Cardiac septum (tissue), 1 donor: ENCODE measurements at places on chromosomes 6 and 20.

- DNase-seq = no peak
Observed at GRCh38 chr6:137697267-137697938, 169.7 kb upstream of the TNFAIP3 start.

GRCh38 chr6:30942338-30943060 lies 1.7 kb downstream of the MUCL3 start:
- DNase-seq = no peak

DNA sequence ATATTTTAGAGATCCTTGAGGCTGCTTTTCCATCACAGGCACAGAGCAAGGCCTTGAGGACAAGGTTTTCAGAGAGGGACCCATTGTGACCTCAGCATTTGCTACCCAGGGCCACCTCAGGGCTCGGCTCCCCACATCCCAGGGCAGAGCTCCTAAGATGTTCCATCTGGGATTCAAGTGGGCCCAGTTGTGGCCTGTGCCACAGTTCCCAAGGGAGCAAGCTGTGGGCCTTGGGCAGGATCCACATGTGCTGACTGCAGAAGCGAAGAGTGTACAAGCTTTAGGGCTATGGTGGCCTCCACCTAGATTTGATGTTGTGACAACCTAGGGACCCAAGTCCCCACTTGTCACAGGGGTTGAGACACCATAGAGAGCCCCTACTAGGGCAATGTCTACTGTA lies 608.1 kb downstream of the HACE1 start:
- DNase-seq = no peak

- no peak for DNase-seq
Observed at GRCh38 chr6:11431455-11431937, 106.1 kb upstream of the TMEM170B start.

- DNase-seq = no peak
Observed at GRCh38 chr6:112308476-112308875, 38.7 kb upstream of the RFPL4B start.

- DNase-seq = no peak
Observed at GRCh38 chr20:44129911-44130718, 56.9 kb downstream of the JPH2 start.

GRCh38 chr6:124888581-124889371 lies 73.5 kb upstream of the RNF217 start:
- no peak for DNase-seq

- DNase-seq = no peak
Observed at GRCh38 chr6:50278663-50279062, 228.9 kb upstream of the DEFB112 start.

- no peak for DNase-seq
Observed at GRCh38 chr6:26420688-26421171, 18.7 kb downstream of the BTN3A1 start.

- no peak for DNase-seq
Observed at GRCh38 chr6:105994118-105994590, 92.0 kb upstream of the PRDM1 start.

DNA sequence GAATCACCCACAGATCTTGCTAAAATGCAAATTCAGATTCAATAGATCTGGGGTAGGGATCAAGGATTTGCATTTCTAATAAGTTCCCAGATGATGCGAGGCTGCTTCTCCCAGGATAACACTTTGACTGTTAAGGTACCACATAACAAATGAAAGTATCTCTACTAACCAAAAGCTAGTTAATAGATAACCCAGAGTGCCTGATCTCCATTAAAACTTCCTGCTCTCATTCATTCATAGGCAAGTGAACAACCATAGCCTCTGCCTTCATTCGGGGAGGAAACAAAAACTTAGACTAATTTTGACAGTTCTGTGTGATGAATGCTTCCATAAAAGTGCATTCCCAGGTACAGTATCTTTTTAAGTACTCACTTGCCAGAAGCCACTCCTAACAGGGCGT lies 265.6 kb upstream of the BTBD3 start:
- DNase-seq = no peak

GRCh38 chr6:4935975-4936680 lies 67.7 kb downstream of the RPP40 start:
- DNase-seq = no peak

- no peak for DNase-seq
Observed at GRCh38 chr6:100803264-100804045, 77.7 kb downstream of the ASCC3 start.

DNA sequence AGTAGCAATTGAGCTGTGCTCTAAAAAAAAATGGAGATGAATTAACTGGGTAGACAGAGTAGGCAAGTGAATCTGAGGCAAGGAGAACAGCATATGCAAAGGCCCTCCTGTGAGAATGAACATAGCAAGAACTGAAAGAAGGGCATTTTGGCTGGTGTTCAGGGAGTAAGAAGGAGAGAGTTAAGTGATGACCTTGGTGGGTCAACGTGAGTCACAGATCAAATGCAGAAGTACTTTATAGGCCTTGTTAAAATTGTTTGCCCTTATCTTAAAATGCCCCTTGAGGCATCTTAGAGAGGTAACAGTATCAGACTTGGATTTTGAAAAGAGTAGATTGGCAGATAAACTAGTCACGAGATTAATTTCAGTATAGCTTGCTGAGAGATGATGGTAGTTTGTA lies 24.5 kb downstream of the NDUFAF5 start:
- DNase-seq = no peak

GRCh38 chr6:140917911-140918310 lies 1214.8 kb upstream of the GJE1 start:
- DNase-seq = no peak

DNA sequence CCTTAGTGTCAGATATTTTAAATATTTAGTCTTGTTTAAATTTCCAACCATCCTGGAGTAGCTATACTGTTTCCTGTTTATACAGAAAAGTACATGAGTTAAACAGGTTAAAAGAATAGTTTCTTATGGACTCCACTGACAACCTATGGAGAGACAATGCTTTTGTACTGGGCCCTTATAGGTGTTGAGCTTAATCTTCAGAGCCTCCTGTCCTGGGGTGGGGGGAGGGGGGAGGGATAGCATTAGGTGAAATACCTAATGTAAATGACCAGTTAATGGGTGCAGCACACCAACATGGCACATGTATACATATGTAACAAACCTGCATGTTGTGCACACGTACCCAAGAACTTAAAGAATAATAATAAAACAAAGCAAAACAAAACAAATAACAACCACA lies 322.9 kb downstream of the GRIK2 start:
- no peak for DNase-seq

DNA sequence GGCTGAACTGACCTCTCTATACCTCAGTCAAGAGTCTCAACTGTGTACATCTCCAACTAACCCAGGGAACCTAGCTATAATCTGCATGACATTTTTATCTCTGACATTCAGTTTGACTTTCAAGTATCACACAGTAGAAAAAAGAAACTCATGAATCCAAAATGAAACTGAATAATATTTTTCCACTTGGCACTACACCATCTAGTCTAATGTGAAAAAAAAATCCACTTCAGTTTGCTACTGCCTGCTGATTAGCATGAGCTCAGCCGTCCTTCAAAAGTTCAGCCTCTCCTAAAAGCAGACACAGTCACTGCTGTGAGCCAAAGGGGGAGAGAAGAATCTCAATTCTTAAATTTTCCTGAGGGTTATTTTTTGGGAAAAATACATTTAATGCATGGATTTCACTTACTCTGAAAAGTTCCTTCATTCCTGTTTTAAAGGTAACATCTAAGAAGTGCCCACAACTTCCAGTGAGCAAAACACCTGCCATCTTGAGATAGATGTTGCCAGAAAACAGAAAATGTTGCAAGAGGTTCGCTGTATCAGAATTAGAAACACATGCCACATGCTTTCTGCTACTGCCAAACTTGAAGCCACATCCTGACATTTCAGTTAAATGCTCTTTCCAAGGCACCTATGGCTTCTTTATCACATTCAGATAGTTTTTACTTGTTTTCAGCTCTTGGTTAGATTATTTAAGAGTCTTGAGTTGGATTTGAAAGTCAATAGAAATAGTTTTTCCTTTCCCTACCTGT lies 95.4 kb downstream of the MKKS start:
- no peak for DNase-seq

DNA sequence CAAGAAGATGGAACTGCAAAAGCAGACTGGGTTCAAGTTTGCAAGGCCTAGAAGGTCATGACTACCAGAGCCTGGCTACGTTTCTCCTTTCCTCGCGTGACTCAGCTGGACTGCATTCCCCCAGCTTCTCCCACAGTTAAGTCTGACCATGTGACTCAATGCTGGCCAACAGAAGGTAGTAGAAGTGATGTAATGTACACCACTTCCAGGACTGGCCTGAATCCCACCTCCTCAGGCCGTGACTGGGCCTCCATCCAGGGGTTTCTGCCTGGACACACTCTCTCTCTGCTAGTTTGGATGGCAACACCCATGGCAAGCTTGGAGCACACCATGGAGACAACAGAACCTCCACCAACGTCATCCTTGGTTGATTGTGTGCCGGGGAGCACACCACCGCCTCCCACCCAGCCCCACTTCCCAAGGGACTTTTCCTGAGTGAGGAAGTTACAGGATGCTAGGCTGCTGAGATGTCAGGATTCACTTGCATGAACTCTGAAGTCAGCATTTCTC lies 112.0 kb upstream of the CDYL start:
- DNase-seq = peak; percentile 80

DNA sequence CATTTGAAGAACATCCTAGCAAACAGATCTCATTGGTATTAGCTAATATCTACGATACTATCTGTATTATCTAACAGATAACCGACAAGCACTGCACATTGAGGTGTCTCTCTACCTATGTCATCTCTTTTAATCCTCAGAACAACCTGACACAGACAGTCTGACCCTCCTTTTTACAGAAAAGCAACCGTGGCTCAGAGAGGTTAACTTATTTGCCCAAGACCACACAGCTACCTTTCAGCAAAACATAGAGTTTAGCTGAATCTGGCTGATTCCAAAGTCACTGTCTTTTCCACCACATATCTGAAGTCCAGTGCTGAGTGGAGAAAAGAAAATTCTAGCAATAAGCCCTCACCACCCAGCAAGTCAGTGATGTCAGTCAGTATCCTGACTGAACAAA lies 358.7 kb upstream of the JARID2 start:
- no peak for DNase-seq

- DNase-seq = peak; percentile 80
Observed at GRCh38 chr20:23114018-23114417, 27.9 kb upstream of the CD93 start.

DNA sequence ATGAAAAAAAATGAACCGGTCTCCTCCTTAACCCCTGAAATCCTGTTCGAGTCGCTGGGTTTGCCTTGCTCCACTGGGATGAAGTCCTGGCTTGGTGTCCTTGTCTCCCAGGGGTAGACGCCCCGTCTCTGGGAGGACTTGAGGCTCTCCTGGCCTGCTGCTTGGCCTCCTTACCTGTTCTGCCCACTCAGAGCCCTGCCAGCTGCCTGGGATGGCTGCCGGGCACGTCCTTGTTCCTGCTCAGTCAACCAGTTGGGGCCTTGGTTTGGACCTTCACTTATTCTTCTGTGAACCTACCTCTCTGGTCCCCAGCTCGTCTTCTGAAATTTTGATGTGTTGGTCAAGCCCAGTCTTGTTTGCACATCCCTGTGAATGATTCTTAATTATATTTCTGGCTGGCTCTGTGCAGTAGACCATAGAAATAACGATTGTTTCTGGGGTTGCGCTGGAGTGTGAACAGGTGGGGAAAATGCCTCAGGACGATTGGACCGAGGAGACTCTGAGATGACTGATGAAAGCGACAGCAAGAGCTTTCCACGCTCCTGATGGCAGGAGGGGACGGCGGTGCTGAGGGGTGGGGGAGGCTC lies 126.5 kb upstream of the ESR1 start:
- DNase-seq = no peak

DNA sequence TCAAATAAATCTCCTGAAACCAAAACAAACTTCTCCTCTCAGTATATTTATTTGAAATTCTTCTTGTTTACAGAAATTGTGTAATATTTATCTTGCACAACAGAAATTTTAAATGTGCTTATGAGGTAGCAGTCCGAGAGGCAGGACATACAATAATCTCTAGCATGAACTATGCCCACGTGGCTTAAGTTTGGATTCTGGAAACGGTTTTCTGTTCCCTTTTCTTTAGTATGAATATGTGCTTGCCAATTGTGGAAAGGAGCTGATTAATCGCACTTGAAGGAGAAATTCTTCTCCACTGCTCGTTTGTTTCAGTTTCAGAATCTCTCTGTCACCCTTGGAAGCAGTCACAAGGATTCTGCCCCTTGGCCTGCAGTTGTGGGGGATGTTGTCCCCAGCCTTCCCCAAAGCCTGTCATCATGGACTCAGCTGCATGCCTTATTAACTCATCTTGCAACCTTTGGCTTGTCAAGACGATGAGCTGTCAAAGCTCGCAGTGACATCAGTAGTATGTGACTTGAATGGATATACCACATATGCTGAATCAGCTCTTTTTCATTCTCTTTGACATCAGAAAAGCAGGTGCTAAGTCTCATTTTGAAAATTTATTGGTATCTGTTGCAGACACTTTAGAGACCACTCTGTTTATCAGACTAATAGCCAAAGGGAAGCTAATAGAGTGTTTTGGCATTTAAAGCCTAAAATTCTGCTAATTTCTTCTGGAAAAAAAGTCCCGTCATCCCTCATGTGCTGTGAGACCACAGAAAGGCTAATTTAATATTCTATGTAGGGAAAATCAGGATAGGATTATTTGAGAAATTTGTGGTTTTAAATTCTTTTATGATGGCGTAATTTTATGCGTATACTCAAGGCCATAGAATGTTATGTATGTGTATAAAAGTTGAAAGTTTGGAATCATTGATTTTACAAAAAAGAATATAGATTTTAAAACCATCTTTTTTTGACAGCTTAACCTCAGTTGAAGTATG lies 186.8 kb downstream of the ARID1B start:
- no peak for DNase-seq

DNA sequence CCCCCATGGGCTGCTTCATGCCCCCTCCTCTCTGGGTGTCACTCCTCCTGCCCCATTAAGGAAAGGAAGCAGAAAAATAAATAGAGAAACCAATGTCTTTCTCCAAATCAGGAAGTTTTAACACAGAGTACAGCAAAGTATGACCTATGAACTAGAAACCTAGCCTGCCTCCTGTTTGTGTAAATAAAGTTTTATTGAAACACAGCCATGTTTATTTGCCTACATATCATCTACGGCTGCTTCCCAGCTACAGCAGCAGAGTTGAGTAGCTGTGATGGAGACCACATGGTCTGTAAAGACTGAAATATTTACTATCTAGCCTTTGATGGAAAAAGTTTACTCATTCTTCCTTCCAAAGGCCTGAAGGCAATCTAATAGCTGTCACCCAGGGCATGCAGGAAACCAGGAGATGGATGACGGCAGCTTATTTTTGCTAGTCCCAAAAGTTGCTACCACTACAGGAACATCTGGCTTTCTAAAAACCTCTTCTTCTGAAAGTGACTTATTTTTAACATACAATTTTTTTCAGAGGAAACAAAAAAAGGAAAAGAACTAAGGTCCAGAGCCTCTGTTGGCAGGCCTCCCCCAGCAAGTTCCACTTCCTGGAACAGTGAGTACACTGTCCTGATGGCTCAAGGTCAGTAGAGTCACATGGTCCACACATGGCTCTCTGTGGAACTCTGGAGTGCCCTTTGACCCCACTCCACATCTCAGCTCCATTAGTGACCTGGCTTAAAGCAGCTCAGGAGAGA lies 287.8 kb downstream of the PTPRT start:
- DNase-seq = no peak
